ENCODE measurements at places on chromosomes 2 and 18.

DNA sequence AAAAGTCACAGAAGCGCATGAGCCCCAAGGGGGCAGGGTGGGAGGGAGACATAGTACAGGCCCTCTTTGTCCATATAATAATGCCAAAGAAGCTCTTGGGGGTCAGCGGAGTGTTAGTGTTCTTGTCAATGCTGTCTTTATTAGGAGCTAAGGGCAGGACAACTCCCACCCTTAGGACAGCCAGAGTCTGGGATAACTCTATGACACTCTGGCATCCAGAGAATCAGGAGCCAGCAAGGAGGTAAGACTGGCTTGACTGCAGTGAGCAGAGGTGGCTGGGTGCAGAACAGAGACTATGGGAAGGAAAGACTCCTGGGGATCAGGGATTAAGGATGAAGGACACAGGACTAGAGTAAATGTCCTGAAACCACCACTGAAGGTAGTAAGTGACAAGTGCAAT is 19.0 kb upstream of the HNMT start:
- no peak for DNase-seq

- no peak for DNase-seq
These were observed 22.6 kb downstream of the ST6GAL2 start for GRCh38 chr2:106863387-106863786.

GRCh38 chr2:210315015-210315788 is at the start of gene MYL1:
TSS of gene MYL1 (minus strand) at chr2:210315174. CDS start at chr2:210315042, 132 bp downstream.
- DNase-seq, result no peak

- DNase-seq, result no peak
These were observed 230.6 kb upstream of the SP5 start for GRCh38 chr2:170484552-170484951.

GRCh38 chr18:12843420-12844350 is 40.4 kb downstream of the PTPN2 start:
- no peak for DNase-seq

DNA sequence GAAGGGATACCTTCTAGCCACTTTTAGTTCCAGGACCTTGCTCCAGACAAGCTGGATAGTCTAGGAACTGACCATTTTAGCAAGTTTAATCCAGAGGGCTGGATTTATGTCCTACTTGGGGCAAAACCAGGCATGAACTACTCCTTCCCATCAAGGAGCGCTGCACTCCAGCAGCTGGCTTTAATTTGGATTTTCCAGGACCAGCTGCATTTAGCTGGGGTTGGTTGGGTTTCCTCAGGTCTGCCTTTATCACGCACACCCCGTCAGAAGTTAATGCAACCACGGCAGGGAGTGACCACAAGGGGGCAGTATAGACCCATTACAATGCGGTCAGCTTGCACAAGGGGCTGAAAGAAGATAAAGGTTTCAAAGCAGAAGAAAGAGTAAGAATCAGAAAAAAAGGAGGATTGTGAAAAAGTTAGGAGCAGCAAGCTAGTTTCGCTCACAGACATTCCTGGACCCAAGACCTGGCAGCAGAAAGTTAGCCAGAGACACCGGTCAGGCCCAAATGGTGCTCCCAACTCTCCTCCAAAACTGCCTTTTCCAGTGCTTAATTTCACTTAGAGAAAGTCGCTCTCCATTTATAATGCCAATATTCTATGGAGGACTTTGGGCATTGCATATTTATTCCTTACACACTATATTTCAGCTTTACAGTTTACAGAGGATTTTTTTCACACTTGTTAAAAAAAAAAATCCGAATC is 40.1 kb downstream of the SLC4A1AP start:
- DNase-seq, result peak; percentile 26

- no peak for DNase-seq
These were observed 57.0 kb downstream of the CEP192 start for GRCh38 chr18:13048061-13048595.

- no peak for DNase-seq
These were observed 84.6 kb downstream of the TMEM163 start for GRCh38 chr2:134634054-134634753.

DNA sequence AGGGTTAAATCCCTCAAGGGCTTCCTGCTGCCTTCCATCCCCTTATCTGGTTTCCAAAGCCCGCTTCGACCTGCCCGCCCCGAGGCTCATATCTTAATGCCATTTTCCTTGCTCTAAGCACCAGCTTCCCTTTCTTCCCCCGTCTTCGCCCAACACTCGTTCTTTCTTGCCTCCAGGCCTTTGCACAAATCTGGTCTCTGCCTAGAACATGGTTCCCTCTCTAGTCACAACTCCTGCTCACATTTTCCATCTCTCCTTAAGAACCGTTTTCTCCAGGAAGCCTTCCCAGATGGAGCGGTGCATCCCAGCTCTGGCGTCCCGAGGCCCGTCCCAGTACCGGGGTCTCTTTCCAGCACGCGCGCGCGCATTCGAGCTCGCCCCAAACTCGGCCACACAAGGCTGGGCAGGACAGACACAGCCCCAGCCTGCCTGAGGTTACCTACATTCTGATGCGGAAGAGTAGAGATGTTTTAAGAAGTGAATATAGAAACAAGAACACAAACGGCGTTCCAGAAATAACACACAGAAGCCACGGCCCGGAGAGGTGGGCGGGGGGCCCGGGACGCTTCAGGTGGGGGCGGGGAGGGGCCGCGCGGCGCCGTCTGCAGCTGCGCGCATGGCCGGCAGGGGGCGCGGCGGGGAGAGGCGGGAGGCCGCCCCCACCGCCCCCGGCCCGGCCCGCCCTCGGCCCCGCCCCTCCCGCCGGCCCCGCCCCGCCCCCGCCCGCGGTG is at the start of gene DGKD:
TSS of gene DGKD (plus strand) at position 726 of the 731 bp plus-strand sequence. CDS start 25 bp downstream, outside the sequence.
- peak; percentile 72 for DNase-seq

- no peak for DNase-seq
These were observed 10.6 kb upstream of the BIN1 start for GRCh38 chr2:127117603-127118002.

GRCh38 chr2:232880764-232881351 is 10.8 kb downstream of the SNORC start:
- DNase-seq, result no peak

DNA sequence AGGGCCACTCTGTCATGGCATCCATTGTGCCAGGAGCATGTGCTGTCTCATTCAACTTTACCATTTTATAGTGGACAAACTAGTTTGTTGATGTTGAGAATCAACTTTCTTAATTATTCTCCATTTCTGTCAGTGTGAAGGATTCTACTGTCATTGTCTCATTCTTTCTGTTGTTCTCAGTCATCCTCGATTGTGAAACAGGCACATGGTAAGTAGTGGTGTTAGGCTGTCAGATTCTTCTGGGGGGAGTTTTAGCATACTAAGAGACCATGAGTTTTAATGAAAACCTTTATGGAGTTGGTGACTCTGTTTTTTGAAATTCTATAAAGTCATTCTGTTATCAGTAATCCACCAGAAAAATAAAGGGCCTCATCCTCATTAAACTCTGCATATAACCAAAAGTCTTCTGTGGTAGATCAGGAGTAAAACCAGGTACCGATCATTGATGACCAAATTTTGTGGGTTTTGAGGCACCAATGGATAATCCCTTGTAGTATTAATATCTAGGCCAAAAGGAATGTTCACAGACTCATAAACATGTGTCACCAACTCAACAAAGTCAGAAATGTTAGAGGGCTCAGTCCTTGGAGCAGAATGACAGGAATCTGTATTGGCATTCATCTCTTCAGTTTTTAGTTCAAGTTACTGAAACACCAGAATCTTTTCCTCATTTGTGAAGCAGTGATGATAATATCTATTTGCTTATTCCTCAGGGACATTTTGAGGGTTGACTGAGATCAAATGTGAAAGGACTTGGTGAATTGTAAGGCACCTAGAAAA is 73.2 kb downstream of the CERS6 start:
- DNase-seq, result no peak

- no peak for DNase-seq
These were observed 31.9 kb downstream of the PTPN18 start for GRCh38 chr2:130387804-130388203.

DNA sequence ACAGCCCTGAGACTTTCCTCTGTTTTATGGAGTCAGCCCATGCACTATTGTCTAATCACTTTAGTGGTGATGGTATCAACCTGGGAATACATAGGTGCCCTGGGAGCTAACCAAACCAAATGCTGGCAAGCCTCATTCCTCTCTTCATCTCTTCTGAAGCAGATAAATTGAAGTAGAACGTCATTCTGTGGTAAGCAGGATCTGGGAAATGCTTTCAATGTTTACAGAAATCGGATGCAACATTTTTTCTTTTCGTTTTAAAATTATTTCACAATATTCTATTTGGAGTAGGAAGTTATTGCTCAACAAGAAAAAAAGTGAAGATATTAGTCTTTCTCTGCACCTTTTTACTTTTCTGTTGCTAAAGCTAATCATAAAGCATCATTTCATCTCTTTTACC is 114.2 kb downstream of the RBMS1 start:
- DNase-seq, result no peak

DNA sequence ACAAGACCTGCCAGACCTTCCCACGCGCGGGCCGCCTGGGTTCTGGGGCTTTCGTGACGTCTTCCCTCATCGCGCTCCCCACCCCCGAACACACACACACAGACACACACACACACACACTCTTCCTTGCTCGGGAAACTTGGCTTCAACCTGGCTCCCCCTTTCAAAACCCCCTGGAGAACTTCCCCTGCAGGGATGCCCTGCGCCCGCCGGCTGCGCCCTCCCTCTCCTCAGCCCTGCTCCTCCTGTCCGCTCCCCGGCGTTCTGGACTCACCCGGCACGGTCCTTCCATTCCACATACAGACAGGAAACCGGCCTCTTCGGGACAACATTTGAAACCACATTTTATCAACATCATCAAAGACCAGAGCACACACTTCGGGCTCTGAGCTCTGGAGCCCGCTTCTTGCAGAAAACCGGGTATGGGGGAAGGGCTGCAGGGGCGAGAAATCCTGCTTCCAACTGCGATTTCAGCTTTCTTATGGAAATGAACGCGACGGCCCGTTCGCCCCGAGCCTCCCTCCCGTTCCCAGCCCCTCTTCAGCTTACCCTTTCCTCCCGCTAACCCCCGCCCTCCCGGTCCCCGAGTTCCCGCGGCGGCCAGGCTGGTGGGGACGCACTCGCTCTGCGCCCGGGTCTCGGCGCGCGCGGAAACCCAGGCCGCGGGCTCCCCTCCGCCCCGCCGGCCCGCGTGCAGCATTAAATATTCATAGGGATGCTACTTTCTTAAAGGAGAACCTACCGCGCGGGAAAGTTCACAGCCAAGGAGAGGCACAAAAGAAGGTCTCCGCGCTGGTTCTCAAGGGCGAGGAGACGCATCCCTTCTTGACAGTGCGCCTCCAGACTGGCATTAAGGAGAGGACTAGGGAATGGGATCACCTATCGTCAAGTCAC is 18.3 kb downstream of the POU3F3 start:
- DNase-seq, result no peak

DNA sequence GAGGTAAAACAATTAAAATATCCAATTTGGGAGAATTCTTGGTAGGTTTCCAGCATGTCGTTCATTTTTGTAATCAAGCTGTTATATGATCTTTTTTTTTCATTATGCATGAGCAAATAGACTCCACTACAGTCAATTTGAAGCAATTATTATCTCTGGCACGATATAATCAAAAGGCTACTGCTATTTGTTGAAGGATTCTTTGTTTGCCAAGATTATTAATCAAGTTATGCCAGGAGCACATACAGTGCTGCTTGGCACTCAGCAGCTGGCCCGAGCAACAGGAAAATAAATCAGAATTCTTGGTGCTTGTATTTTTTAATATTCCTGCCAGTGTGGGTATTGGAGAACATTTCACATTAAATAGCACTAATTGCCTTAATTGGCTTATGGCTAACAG is 279.5 kb downstream of the RND3 start:
- no peak for DNase-seq

- DNase-seq, result no peak
These were observed 318.1 kb downstream of the PARD3B start for GRCh38 chr2:204863336-204863735.

GRCh38 chr18:10133516-10133915 is 219.7 kb downstream of the VAPA start:
- no peak for DNase-seq

- no peak for DNase-seq
These were observed 132.6 kb downstream of the VWC2L start for GRCh38 chr2:214543386-214543955.

- no peak for DNase-seq
These were observed 116.1 kb downstream of the FAM117B start for GRCh38 chr2:202750763-202751427.

GRCh38 chr2:213834746-213835145 is 550.5 kb downstream of the SPAG16 start:
- DNase-seq, result no peak

DNA sequence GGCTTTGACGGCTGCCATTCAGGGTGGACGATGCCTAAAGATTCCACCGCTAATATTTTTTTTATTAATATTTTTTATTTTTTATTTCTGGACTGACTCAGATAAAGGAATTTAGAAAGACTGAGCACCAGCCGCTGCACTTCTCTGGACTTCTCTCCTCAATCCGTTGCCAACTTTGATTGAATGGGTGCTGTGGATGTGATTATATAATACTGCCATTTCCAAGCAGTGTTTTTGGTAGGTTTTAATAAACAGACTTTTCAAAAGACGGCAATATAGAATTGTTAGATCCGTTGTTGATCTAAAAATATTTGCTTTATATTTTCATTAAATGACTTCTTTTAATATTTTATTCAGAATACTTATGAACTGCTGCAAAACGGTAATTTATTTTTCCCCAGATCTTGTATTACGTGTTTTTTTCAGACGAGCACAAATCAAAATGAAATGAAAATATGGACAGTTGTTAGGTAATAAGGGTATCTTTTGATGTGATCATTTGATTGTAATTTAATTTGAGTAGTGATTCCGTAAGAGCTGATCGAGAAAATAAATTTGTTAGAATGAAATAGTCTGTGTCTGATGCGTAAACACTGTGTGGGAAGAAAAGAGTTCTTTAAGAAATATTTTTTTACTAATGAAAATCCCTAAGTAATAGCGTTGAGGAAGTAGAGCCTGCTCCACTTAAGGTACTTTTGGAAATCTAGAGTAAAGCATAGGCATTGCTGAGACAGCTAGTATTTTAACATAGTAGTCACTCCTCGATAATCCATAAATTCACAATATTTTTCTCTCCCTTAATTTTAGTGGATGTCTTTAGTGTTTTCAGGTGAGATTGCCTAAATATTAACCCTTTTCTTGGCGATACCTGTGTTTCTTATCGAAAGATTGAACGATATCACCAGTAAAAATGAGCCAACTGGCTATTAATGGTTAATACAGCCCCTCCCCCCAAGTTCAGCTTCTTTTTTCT is 4.4 kb downstream of the POU3F3 start:
- no peak for DNase-seq

GRCh38 chr18:2883076-2883735 is 36.4 kb downstream of the EMILIN2 start:
- DNase-seq, result no peak

DNA sequence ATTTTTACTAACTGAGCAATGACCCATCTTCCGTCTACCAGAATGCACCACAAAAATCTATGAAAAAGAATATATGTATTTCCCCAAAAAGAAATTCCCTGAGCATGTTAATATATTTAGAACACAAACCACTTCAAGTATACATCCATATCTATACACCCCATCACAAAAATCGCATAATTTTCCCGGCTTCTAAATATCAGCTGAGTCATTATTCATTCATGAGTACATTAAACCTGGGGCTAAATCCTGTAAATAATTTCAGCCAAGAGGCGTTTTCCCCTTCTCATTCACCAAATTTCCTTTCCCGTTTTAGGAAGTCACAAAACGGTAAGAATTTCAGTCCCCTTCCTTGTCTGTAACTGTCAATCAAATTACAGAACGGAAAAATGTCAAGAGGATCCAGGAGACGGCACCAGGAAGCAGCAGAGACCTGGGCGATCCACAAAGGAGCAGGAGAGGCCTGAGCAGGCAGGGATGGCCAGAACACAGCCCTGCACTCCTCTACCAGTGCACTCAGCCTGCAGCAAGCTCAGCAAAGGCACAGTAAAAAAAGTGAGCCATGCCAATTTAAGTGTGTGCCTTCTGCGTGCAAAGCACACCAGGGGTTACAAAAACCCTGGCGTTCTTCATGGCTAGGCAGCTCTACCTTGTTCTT is 300.7 kb downstream of the TCF4 start:
- DNase-seq, result no peak
